Fibroblast of the conjunctiva (primary cell): ENCODE measurements at places on chromosomes 4 and X.
A peak's percentile ranks its signal among the peaks of the same experiment; 100 is the strongest.

DNA sequence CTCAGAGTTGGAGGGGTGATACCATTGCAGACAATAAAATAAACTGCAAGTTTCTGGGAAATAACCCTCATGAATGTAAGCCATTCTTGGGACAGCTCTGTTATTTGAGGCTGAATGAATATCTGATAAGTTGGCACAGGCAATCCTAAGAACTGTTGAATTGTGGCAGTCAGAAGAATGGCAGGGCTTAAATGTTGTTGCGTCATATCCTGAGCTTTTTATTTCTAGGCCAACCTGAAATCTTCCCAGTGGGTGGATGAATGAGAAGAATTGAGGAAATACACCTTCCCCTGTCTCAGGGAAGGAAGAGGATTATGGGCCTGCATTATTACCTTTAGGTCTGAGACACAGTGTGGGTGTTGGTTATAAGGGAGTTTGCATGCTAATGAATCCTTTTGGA, 64.4 kb upstream of the C4orf54 start:
- no peak for DNase-seq

- DNase-seq = no peak
Measured at GRCh38 chrX:123739474-123739873, 6.6 kb upstream of the THOC2 start.

DNA sequence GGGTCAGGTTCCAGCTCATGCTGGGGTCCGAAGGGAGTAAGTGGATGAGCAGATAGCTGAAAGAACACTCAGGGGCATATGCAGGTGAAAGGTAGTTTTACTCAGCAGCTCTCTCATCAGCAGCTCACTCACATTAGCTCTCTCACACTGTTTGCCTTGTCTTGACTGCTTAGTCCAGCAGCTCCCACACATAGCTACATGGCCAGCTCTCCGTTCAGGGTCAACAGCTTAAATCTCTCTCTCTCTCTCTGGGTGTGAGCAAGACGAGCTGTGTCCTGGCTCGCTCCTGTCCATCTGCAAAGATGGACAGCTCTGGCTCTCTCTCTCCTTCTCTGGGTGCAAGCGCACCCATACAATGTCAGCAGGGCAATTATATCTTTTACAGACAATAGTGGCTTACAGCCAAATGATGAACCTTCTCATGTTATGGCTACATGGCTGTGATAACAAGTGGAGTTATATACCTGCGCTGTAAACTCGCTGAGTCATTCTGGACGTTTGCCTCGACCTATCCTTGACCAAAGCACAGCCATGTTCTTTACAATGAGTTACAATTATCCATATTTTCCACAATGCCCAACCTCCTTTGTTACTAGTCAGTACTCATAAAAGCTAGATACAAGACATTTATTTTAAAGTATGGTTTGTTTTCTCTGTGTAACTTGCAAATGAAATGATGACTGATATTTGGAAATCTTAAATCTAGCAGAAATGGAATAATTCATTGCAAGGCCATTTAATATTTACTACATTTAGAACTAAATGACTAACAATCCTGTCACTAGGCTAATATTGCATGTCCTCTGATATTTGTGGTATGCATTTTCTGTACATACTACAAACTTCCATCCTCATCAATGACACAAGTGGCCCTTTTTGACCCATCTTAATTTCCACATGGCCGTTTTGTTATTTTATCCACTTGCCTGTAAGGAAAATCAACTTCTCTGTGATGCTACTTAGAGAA, 9.3 kb downstream of the PAPSS1 start:
- DNase-seq = no peak

DNA sequence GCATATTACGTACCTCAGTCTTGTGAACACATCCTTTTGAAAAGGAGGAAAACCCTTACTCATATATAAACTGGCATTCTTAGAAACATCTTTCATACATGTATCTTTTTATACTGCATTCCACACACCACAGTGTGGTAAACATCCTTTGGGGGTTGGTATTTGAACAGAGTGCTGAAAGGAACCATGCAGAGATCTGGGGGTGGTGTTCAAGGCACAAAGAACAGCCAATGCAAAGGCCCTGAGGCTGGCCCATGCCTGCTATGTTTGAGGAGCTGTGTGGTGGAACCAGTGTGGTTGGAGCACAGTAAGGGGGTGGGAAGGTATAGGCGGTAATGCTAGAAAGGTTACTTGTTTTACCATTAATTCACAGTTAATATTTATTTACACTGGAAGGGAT, 2.0 kb downstream of the ELK1 start:
- DNase-seq = no peak

- DNase-seq = no peak
Measured at GRCh38 chr4:152559641-152560040, 23.7 kb upstream of the FBXW7 start.

GRCh38 chrX:97597954-97598353, 714.2 kb downstream of the RPA4 start:
- no peak for DNase-seq

GRCh38 chr4:150387981-150388380, 194.0 kb upstream of the MAB21L2 start:
- no peak for DNase-seq

- peak; percentile 5 for DNase-seq
Measured at GRCh38 chr4:165506849-165507248, 128.0 kb downstream of the CPE start.

GRCh38 chrX:108442901-108443464, 3.3 kb downstream of the COL4A5 start:
- no peak for DNase-seq

- DNase-seq = no peak
Measured at GRCh38 chr4:76209881-76210280, 3.7 kb downstream of the SCARB2 start.

DNA sequence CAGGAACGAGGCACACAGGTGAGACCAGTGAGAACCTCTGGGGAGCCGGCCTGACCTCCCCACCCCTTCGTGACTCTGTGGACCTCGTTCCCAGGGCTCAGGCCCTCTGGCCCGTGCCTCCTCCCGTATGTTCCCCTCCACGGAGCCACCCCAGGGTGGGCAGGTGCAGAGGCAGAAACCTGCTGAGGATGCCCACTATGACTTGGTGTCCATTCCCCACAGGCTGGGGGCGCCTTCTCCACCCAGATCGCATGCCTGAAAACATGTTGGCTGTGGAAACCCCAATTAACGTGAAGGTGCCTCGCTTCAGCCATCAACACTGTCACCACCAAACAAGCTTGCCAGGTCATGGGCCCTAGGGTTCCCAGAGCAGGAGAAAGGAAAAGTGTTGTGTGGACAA, 27.0 kb downstream of the BLOC1S4 start:
- DNase-seq = no peak

DNA sequence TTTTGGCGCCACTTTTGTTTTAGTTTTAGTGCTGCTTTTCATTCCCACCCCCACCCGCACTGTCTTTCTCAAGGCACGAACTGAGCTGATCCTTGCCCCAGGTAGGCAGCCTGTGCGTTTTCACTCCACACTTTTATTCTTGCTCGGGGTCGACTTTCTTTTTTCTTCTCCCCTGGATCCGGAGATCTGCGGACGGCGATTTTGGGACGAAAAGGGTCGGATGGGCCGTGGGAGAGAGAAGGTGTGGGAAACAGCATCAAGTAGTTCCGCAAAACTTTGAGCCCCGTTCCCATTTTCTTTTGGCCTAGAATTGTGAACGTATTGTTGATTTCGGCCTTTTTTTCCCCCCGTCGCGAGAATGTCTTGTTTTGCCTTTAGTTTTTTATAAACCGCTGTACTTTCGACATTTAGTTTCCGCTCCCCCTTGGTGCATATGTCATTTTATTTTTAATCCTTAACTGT, 531 bp downstream of the STAG2 start:
- DNase-seq = no peak

- no peak for DNase-seq
Measured at GRCh38 chr4:135032670-135033069, 831.1 kb upstream of the PABPC4L start.

DNA sequence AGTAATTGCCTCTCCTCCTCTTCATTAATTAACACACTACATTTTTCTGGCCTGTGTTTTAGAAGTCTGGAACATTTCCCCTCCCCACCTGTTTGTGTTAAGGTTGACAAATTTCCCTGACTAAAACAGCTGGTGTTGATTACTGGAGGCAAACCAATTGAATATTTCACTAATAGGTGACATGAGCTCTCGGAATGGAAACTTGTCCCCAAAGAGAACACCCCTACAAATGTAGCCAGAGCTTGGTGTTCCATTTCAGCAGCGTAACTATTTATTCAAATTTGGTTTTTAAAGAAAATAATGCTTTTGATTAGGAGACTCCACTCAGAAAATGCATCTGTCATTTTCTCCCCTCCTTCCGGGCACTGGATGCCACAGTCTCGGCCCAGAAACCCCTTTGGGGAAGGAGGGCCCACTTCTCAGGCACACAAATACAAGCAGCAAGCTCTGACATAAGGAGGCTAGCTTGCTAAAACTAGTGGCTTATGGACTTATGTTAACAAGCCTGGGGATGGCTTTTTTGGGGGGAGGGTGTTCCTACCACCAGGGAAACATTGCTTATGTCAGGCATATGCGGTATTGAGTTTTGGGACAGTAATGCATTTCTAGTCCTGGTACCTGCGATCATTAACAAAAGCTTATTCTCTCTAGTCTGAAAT, 2.2 kb downstream of the RNF150 start:
- DNase-seq = no peak

- no peak for DNase-seq
Measured at GRCh38 chr4:187183346-187183745, 459.7 kb upstream of the FAT1 start.

DNA sequence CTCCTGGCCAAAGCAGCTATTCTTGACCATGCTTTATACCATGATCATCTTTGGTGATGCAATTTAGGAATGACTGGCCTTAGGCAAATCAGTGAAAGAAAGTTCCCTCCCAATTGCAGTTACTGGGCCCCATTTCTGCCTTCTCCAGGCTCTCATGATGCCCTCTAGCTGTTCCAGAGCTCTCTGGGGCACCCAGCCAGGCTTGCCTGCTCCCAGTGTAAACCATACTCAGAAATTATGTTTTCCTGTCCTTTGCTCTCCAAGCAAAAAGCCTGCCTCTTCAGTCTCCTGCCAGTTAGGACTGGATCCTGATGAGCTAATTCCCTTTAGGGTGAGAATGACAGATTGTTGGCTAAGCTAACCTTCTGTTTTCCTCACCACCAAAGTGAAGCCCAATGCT, 85.3 kb upstream of the RBPJ start:
- DNase-seq = peak; percentile 90

GRCh38 chrX:31653422-31653821, 581.6 kb upstream of the FTHL17 start:
- DNase-seq = no peak

- DNase-seq = peak; percentile 76
Measured at GRCh38 chr4:1172971-1173757, 781 bp upstream of the SPON2 start.

- DNase-seq = no peak
Measured at GRCh38 chr4:69058410-69059059, 37.7 kb upstream of the UGT2B7 start.

DNA sequence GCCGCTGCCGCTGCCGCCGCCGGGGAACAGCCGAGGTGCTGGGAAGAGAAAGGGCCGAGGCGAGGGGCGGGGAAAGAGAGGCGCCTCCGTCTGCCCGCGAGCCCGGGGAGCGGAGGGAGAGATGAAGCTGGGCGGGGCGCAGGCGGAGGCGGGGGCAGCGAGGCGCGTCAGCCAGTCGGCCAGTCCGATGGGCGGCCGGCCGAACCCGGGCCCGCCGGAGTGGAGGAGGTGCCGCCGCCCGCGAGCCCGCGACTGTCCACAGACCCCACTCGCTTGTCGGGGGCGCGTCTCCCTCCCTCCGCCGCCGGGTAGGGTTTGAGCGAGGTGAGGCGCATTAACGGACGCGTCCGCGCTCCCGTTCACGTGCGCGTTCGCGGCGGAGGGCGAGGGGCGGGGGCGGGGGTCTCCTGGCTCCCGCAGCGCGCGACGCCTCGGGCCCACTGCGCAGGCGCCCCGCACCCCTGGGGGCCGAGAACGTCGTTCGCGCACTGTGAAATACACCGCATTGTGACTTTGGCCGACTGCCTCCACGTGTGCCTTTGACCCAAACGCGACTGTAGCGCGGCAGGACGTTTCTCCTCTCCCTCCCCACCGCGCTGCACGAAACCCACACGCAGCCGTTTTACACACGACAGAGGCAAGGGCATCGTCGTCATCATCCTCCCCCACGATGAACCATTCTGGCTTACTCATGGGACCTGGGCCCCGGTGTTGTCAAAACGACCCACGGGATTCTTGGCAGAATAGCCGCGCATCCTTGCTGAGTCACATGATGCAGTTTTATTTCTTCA, at the start of gene NUDT11:
Gene NUDT11 (minus strand): TSS at position 92 of the 791 bp plus-strand sequence. CDS start 148 bp downstream, outside the sequence.
- DNase-seq = peak; percentile 13

DNA sequence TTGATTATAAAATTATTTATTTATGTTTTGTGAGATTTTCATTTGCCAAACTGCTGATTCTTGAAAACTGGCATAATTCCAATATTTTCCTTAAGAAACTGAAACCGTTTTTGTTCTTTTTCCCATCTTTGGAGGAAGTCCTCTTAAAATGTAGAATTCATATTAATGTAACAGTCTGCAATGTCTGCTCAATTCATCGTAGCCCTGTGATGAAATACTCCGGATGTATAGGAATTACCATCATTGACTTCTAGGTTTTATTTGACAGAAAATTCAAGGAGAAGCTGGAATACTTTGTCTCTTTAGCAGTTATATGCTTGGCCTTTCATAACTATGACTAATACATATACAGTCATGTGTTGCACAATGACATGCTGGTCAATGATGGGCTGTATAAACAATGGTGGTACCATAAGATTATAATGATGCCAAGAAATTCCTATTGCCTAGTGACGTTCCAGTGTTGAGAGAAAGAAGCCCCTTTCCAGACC, 185.0 kb upstream of the GPRIN3 start:
- peak; percentile 62 for DNase-seq

- DNase-seq = no peak
Measured at GRCh38 chr4:1055721-1056590, 44.5 kb downstream of the FGFRL1 start.

DNA sequence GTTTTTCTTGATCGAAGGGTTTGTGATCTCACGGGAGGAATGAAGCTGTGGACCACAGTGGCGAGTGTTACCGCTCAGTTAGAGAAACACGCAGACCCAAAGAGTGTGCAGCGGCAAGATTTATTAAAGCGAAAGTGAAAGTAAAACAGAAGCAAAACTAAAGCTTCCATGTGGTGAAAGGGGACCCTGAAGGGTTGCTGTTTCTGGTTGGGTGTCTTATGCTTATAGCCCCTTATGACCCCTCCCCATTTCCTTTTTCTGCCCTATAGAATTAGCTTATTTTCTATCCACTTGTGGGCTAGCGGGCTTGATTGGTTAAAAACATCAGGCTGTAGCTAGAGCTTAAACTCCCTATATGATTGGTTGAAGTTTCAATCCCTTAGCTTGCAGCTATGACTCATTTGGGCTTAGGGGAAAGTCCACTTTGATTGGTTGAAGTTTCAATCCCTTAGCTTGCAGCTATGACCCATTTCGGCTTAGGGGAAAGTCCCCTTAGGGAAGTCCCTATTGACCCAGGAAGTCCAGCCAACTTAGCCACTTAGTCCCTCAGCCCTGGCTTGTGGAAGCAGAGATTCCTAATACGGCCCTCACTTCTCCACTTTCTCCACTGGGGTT, 171.2 kb upstream of the NWD2 start:
- DNase-seq = no peak
